ENCODE measurements at places on chromosomes 16 and 17. TPM values are rescaled to one million over a fixed set of nuclear protein-coding genes. Genes with fewer than 3 reads are reported as not detected.

CDRT15 gene
- not detected for total RNA-seq

SPATA22 gene
- total RNA-seq, result 0.44 TPM

CCL8 gene
- 0.41 TPM for total RNA-seq

DNAI2 gene
- total RNA-seq, result not detected

MPP3 gene
- 35.2 TPM for total RNA-seq

KRTAP1-5 gene
- total RNA-seq, result not detected

EPX gene
- total RNA-seq, result not detected

- no peak for DNase-seq
These were observed 212.9 kb downstream of the CNTNAP4 start for GRCh38 chr16:76490036-76490639.

- no peak for DNase-seq
These were observed 7.8 kb downstream of the NACA2 start for GRCh38 chr17:61583242-61583641.

GRCh38 chr16:69033151-69033949 lies 72.1 kb upstream of the HAS3 start:
- DNase-seq, result no peak

GRCh38 chr16:84742641-84743092 lies 42.9 kb downstream of the USP10 start:
- DNase-seq, result no peak

- DNase-seq, result no peak
These were observed 122.8 kb downstream of the ZFHX3 start for GRCh38 chr16:72924927-72925630.

DNA sequence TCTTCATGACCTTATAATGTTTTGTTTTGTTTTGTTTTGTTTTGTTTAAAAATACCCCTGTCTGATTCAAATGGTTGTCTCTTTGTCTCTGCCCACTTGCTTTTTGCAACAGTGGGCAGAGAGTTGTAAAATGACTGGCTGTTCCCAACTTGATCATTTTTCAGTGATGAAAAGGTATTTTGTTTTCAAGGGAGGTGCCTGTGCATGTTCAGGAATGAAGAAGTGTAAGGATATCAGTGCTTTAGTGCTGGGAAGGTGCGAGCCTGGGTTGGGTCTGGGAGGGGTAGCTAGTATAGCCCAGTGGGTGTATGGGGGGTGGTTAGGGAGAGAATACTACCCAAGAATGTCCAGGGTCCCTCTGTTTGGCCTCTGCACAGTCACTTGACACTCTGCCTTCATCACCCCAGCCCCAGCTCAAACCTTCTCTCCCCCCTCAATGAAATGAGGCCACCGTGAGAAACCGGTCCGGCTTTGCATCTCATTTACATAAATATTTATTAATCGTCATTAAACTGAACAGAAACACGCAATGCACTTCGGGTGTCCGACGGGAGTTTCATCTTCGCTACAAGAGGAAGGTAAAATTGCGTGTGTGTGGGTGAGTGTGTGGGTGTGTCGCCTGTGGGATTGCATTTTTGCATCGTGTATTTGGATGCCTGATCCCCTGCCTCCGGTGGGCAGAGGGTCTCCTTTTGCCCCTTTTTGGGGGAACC lies 4.3 kb downstream of the NEUROD2 start:
- no peak for DNase-seq

GRCh38 chr16:10280262-10281170 lies 98.3 kb upstream of the GRIN2A start:
- no peak for DNase-seq

DNA sequence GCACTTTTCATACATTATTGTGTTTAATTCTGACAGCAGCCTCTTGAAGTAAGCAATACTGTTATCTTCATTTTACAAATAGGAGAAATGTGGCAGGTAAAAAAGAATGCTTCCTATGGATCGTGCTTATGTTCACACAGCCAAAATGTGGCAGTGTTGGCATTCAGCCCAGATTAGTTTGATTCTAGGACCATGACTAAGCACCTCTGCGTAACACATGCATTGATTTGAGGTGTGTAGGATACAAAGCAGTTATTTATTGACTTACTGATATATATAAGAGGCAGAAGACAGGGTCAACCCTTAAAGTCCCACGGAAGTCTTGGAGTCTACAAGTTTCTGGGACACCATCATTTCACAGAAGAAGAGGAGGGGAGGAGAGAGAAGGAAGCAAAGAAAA lies 1144.4 kb upstream of the GOT2 start:
- no peak for DNase-seq

GRCh38 chr16:24253192-24253591 lies 2.9 kb upstream of the CACNG3 start:
- DNase-seq, result no peak
